Activated CD8-positive, alpha-beta memory T cell treated with anti-CD3 and anti-CD28 coated beads for 48 hours (primary cell): ENCODE measurements at places on chromosomes 4 and X.
A peak's percentile ranks its signal among the peaks of the same experiment; 100 is the strongest.

DNA sequence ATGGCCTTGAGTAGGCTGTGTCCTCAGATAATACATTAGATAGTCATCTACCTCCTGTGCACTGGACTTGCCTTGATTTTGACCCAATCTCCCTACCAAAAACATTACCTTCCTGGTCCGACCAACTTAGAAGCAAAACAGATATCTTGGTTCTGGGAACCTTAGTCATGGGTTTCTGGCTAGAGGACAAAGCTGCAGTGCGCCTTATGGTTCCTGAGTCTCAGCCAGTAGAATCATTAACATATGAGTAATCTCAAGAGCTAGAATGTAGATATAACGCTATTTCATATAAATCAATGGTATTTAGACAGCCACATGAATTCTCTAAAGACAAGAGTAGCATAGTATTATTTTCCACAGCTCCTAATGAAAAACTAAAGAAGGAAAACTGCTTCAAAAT lies 83.1 kb downstream of the GRIA3 start:
- no peak for DNase-seq

DNA sequence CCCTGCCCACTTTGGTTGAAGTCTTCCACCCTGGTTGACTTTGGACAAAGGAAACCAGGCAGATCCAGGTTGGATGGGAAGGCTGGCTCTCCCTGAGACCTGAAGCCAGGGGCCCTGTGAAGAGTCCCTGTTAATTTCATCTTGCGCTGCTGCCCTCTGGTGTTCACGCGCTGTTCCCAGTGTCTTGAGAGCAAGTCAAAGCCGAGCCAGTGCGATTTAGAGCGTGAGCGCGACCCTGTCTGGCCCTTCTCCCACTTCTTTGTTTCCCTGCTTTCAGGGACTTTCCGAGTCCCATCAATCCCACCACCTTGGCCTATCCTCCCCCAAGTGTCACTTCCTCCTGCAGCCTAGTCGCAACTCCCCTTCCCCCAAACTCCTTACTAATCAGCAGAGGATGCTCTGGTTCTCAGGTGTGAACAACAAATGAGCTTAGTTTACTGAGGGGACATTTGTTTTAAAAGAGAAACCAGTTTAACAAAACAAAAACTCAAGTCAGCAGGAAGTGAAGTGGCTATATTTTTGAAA lies 25.8 kb upstream of the CHRNA9 start:
- DNase-seq, result peak; percentile 89

DNA sequence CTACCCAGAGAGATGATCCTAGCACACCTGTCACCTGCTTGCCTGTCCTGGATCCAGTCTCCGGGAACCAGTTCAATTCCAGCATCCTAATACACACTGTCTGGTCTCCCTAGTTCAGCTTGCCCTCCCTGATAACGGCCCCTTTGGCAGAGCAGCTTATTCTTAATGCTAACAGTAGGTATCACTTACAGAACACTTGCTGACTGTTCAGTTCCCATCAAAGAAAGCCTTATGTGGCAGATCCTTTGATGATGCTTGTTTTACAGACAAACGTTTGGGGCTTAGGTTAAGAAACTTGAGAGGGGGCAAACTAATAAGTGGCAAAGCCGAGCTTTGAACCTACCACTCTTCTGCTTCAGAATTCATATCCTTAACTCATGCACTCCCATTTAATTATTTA lies 890 bp downstream of the RASSF6 start:
- no peak for DNase-seq

DNA sequence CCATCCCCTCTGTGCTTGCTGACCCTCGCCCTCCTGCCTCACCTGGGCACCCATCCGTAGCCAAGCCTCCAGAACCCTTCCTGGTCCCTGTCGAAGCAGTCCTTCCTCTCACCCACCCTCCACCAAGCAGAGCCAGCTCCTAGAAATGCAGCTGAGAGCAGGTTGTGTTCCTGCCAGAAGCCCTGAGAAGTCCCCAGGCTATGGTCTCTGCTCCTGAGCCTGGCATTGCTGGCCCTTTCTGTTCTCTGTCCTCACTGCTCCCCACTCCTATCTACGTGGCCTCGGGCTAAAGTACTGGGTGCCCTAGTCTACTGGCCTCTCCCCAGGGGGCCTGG lies 2.1 kb upstream of the CPZ start:
- DNase-seq, result no peak

GRCh38 chr4:92299152-92299551 lies 4.6 kb upstream of the GRID2 start:
- no peak for DNase-seq
